ENCODE measurements at places on chromosomes 6 and 20. TPM values are rescaled to one million over a fixed set of nuclear protein-coding genes. Genes with fewer than 3 reads are reported as not detected.

DNA sequence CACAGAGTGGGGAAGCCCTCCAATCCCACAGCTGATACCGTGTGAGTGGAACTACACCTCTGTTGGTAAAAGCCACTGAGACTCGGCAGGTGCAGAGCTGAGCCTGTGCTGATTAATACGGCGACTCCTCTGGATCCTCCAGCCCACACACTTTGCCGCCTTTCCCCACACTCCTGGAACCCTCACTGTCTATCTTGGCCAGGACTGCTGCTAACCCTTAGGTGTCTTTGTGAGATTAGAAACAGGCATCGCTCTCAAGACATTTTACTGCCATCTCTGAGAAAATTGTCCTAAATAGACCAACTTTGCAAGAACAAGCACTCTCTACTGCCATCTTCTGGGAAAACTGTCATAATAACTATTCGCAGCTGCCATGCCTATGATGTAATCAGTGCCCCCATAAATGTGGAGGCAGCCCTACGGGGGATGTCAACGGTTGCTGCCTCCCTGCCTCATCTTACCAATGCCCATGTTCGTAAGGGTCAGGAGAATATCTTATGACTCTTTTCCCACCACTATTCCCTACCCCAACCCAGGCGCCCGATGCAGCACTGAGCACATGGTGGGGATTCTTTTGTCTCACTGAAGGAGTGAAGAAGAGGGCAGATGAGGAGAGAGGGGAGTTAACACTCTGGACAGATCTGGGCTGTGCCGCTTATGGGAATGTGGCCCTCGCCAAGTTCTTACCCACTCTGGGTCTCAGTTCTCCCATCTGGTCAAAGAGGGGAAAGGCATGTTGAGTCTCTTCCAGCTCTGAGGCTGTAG, 26.1 kb upstream of the KCNB1 start:
- DNase-seq, result no peak

- DNase-seq, result no peak
Observed at GRCh38 chr6:29825848-29826247, 1.8 kb upstream of the HLA-G start.

DNAH8 gene
- 2.1 TPM for polyA plus RNA-seq

DZANK1 gene
- polyA plus RNA-seq, result 1.8 TPM

- DNase-seq, result peak; percentile 76
Observed at GRCh38 chr6:26322645-26323482, 42.1 kb upstream of the BTN3A2 start.

SYNE1 gene
- polyA plus RNA-seq, result 97.1 TPM

DNA sequence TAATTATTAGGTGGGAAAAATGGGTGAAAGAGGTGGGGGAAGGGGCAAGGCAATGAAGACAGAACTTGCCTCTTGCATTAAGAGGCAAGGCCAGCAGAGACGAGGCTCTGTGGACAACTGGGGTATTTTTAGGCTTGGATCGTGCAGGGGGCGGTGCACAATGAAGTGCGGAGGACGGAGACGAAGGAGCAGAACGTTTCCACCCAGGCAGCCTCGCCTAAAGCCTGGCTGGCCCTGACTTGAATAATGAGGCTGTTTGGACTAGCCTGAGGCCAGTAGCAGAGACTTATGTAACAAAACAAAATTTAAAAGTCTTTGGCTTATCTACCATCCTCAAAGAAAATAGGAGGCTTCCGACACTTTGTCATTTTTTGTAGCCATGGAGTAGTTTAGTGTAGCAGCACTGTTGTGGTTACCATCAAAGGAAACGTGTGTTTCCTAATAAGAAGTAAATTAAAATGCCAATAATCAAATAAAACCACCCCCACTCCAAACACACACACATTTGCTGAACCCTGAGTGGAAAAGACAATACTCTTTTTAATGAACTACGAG, 370.0 kb upstream of the CNR1 start:
- DNase-seq, result no peak

RSPO4 gene
- 0.15 TPM for polyA plus RNA-seq

- peak; percentile 34 for DNase-seq
Observed at GRCh38 chr20:7859356-7859802, 80.9 kb downstream of the HAO1 start.

DNA sequence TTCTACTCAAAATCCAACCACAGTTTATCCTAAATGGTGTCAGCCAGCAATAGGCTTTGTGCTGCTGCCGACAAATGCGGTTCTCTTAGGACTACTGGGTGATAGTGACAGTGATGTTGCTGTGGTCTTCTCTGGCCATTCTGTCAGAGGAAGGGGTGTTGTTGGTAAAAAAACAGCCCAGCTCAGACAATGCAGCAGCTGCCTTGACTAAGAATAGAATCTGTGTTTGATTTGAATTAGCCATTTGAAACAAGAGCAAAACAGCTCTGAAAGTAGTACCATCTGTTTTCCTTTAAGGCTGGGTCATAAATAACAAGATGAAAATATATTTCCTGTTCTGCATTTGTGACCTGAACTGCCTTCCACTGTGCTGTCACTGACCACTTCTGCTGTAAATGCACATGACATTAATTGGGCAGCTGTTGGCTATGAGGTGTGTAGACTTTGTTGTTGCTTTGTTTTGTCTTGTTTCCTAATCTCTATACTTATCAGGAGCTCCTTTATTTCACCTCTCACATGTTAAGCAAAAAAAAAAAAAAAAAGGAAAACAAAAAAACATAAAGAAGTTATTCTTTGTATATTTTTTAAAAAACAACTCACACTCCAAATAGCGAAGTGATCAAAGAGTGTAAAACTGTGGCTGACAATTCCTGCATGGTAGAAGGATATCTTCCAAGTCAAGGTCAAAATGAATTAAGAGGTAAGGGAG, 497.8 kb upstream of the ARID1B start:
- peak; percentile 8 for DNase-seq

HLA-A gene
- polyA plus RNA-seq, result 98.6 TPM

- no peak for DNase-seq
Observed at GRCh38 chr6:123869334-123869733, 65.7 kb downstream of the NKAIN2 start.

DNA sequence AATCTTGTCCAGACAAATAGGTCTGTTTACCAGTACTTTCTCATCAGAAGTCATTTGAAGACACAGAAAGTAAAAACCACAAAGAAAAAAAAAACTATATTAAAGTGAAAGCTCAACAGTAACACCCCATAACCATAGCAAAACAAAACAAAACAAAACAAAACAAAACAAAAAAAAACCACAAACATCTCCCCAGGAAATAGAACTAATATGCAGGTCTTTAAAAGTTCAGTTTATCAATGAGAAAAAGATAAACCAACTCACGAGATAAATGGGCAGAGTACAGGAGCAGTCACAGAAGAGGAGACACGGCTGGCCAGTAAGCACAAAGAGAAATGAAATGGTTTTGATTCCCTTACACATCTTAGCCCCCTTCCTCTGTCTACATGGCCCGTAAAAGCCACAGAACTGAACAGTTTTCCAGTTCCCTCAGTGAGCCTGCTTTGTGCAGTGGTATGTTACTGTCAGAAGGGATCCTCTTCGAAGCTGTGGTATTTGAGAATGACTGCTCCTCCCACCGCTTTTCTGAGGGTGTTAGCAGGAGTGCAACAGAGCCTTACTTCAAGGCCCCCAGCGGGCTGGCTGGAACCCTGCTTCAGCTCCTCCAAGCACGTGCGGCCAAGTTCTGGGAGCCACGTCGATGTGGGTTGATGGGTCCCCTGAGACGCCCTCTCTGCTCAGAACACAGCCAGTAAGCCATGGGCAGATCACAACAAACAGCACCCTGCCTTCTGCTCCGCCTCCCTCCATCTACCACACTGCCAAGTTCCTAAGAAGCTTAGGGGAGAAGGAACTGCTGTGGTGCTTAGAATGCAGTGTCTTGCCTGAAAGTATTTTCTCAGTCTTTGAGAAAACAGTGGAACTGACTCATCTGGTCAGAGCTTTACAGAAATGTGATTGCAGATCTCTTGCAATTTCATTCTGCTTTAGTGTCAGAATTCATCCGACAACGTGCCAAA, 14.0 kb downstream of the UST start:
- peak; percentile 70 for DNase-seq

LRRN4 gene
- polyA plus RNA-seq, result 0.19 TPM

GRCh38 chr6:111573131-111573883, 32.4 kb downstream of the TRAF3IP2 start:
- no peak for DNase-seq

- DNase-seq, result no peak
Observed at GRCh38 chr6:5425267-5425666, 164.0 kb downstream of the FARS2 start.

DNA sequence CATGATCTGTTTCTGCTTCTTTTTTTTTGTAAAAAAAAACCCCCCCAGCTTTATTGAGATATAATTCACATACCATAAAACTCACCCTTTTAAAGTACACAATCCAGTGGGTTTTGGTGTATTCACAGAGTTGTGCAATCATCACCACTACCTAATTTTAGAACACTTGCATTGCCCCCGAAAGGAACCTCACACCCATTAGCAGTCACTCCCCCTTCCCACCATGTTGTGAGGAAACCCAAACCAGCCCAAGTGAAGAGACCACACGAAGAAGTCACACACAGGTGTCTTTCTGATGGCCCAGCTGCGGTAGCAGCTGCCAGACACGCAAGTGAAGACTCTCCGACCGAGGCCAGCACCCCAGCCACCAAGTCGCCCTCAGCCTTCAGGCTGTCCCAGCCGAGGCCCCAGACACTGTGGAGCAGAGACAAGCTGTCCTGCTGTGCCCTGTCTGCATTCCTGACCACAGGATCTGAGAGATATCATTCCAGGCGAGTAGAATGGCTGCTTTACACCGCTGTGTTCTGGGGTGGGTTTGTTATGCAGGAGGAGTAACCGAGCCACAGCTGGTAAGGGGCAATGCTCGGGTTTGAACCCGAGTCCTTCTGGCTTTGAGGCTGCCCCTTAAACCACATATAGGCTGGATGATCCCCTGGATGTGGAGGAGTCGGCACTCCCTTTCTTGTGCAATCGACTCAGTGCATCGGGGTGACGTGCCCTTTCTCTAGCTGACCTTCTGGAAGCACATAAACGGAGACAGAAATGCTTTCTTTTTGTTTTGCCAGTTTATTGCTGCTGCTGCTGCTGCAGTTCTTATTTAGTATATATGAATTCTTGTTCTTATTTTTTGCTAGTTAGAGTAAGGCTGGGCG, 59.1 kb upstream of the PTPN1 start:
- DNase-seq, result no peak

- DNase-seq, result no peak
Observed at GRCh38 chr6:33377171-33377570, 14.5 kb upstream of the KIFC1 start.
